NCI-H1048 (cell line): ENCODE measurements at places on chromosomes 16 and 17.

GRCh38 chr16:66028510-66029216 is 337.8 kb upstream of the CDH5 start:
- DNase-seq: no peak

- no peak for DNase-seq
Measured at GRCh38 chr16:82185012-82185411, 15.0 kb upstream of the MPHOSPH6 start.

DNA sequence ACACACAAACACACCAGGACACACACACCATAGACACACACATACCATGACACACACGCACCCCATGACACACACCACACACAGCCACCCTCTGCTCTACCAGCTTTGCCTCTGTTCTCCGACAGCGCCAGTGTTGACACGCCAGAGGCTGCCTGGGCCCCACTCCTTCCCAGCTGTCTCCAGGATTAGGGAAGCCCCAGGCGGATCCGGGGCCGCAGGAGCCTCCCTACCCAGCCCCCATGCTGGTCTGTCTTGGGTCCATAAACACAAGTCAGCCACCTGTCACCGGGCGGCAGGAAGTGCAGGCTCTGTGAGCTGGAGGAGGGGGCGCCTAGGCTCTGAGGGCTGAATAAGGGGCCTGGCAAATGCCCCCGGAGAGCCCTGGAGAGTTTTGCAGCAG is 10.5 kb downstream of the TBC1D16 start:
- no peak for DNase-seq

DNA sequence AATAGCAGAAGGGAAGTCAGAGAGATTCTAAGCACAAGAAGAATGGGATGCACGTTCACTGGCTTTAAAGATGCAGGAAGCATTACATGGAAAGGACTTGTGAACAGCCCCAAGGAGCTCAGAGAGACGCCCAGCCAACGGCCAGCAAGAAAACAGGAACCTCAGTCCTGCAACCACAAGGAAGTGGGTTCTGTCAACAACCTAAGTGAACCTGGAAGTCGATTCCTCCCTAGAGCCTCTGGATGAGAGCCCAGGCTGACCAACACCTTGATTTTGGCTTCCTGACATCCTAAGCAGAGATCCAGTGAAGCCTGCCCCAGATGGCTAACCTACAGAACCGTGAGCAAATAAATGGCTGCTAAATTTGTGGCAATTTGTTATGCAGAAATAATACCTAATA is 24.5 kb downstream of the GPR142 start:
- no peak for DNase-seq

DNA sequence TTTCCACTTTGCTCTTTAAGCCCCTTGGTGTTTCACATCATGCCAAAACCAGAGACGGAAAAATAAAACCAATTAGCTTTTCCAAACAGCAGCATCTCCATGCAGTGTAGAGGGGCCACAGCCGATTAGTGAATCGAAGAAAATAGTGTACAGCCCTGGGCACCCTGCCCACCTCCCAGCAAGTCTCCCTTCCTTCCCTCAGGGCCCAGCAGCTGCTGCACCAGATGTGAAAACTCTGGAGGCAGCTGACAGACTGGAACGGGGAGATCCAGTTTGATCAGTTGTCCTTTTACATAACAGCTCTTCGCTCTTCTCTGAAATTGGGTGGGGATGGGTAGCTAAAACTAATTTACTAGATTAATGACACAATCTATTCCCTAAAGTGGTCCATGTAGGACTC is 19.3 kb downstream of the TMEM11 start:
- DNase-seq: no peak

DNA sequence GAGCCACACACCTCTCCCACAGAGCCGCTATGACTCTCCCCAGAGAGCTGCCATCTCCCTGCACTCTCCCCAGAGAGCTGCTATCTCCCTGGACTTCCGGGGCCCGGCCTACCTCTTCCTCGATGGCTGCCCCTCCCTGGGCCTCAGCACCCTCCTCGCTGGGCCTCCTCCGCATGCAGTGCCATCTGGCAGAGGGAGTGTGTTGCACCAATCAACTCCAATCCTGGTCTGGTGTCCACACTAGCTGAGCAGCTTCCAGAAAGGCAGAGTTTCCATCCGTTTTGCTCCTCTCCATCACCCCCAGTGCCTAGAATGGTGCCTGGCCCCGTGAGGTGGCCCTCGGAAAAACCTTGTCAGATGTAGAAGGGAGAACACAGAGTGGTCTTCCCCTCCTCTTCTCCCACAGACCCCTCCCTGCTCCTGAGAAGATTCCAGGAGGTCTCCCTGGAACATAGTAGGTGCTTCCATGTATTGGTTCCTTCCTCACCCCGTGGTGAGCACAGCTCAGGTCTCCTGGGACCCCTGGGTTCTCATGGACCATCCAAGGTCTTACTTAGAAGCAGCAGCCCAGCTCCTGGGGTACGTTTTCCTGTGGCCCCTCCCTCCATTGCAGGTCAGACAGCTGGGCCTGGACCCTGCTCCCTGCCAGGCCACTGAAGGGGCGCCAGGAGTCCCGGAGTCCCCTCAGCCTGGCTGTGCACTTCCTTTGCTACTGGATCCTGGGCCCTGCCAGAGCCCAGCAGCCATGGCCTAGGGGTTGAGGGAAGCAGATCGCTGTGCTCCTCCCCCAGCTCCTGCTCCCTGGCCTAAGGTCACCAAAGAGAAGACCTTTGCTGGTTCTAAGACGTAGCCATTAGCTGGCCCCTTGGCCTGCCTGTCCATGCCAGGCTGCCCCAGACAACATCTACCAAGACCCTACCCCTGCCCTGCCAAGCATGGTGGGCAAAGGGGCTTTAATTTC is 233.8 kb upstream of the GSE1 start:
- no peak for DNase-seq

DNA sequence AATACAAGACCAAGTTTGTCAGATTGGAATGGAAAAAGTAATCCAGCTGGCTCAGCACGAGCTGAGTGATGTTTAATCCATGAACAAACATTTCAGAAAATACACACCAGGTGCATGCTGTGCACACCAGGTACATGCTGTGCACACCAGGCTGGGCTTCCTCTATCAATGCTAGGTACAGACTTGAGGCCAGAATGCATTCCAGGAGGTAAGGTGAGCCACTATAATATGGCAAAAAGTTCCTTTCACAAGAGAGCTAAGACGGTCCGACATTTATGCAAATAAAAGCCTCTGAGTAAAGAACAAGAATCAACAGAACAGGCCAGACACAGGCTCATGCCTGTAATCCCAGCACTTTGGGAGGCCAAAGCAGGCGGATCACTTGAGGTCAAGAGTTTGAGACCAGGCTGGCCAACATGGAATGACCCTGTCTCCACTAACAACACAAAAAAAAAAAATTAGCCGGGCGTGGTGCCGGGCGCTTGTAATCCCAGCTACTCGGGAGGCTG is 128.2 kb downstream of the ZNF778 start:
- no peak for DNase-seq

DNA sequence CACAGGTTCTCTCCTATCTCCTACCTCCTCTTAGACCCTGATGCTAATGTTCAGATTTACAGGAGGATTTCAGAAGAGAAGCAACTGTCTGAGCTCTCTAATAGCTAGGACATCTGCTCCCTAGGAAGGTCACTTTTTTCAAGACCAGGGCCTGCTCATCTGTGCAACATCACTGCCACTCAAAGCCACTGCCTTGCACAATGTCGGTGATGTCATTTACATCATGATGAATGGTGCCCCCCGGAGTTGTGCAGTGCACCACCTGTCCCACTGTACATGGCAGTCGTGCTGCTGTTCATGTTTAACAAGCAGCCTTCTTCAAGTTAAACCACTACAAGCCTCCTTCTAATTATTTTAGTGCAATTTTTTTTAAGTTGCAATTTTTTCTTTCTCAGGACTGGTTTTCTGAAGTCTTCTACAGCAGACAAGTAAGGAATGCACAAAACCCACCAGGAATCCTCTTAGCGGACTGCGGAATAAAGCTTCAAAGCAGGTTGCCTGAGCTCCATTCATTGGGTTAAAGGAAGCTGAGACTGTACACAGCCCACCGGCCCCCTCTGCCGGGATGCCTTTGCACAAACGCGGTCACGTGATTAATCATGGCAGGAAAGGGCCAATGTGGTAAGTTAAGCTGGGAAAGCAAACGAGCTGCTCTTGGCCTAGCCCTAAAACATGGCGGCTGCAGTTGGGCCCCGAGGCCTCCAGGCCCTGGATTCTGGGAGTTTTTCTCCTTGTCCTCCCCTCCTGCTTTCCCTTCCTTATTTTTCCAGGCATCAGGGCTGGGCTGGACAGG is 74.1 kb downstream of the MYH11 start:
- no peak for DNase-seq

GRCh38 chr17:47188876-47189731 is at the start of gene CDC27:
Gene CDC27, minus strand, starts transcription at chr17:47189295. Its CDS starts 123 bp downstream, at chr17:47189172.
- DNase-seq: peak; percentile 99

- no peak for DNase-seq
Measured at GRCh38 chr17:60107526-60108257, 29.0 kb upstream of the HEATR6 start.

DNA sequence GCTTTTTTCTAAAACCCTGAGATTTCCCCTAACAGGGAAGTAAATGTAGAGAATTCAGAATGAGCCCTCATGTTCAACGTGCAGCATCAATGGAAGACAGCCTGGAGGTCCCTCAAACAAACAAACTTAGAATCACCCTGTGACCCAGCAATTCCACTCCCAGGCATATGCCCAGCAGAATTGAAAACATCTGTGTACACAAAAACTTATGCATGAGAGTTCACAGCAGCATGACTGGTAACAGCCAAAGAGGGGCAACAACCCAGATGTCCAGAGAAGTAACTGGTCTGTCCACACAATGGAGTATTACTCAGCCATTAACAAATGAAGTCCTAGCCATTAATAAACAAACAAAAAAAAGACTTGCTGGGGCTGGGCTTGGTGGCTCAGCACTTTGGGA is 252.7 kb downstream of the PARN start:
- no peak for DNase-seq

DNA sequence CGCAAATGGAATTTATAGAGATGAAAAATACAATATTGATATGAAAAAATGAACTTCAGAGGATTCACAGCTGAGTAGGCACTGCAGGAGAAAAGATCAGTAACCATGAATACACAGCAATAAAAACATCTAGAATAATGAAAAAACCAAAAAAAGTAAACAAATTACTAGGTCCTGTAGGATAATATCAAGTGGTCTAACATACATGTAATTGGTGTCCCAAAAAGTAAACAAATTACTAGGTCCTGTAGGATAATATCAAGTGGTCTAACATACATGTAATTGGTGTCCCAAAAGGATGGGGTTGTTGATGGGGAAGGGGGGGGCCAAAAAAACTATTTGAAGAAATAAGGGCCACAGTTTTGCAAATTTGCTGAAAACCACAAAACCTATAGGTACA is 43.4 kb downstream of the ZNF18 start:
- DNase-seq: no peak

DNA sequence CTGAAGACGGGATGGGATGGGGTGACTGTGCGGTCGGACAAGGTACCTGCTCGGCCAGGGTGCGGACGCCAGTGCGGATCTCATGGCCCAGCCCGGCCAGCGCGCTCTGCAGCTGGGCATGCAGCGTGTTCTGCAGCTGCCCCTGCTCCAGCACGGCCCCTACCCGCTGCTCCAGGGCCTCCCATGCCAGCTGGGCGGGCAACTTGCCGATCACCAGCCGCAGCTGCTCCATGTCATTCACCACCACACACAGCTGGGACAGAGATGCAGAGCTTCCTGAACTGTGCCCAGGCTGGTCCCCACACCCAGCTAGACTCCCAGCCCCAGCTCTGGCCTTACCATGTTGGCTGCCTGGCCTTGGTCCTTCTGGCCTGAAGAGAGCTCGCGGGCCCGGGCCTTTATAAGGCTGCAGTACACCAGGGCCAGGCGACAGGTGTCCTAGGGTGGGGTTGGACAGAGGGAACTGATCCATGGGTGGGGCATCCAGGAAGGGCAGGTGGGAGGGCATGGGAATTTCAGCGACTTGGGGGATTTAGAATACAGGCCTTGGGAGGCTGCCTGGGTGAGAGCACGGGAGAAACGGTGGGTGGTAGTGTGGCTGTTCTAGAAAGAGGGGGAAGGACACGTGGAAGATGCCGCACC is 9.8 kb downstream of the UNC13D start:
- DNase-seq: no peak

- DNase-seq: no peak
Measured at GRCh38 chr17:63275318-63275970, 170.7 kb downstream of the CYB561 start.

GRCh38 chr17:21508211-21508610 is 132.1 kb downstream of the KCNJ12 start:
- DNase-seq: no peak

DNA sequence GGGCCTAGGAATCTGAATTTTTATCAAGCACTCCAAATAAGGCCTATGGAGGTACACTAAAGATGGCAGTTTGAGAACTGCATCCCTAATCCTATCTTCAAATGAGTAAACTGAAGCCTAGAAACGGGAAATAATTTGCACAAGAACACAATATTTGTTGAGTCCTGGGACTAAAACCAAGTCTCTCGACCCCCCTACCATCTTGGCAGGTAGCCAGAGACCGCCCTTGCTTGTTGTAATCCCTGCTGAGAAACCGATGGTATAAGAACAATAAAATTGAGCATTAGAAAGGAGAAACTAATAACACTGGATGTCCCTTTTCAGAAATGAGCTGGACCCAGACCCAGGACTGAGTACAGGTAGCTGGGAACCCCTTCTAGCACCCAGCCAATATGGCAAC is 24.4 kb downstream of the ADAMTS18 start:
- DNase-seq: no peak

DNA sequence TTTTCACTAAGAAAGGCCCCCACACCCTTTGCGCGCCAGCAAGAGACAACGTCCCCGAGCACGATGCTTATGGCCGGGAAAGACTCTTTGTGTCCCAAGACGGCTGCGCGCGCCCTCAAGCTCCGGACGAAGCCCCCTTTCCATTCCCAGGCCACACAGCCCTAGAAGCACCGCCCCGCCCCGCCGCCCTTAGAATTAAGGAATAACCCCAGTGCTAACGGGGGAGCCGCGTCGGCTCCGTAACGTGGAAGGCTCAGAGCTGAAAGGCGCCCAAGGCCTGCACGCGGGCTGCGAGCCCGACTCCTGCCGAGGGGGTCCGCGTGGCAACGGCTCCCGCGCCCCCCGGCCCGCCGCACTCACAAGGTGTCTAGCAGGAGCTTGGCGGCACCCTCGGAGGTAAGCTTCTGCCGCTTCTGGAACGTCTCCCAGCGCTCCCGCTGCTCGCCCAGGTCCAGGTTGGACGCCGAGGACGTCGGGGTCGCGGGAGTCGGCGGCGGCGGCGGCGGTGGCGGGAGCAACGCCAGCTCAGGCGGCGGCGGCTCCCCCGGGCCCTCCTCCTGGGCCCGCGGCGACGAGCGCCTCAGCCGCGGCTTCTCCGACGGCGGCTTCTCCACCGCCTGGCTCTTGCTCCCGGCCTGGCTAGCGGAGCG is 477 bp downstream of the CENPV start:
- no peak for DNase-seq

GRCh38 chr17:40319651-40320540 is 10.9 kb downstream of the RARA start:
- no peak for DNase-seq
